ENCODE measurements at places on chromosomes 3 and 15.

DNA sequence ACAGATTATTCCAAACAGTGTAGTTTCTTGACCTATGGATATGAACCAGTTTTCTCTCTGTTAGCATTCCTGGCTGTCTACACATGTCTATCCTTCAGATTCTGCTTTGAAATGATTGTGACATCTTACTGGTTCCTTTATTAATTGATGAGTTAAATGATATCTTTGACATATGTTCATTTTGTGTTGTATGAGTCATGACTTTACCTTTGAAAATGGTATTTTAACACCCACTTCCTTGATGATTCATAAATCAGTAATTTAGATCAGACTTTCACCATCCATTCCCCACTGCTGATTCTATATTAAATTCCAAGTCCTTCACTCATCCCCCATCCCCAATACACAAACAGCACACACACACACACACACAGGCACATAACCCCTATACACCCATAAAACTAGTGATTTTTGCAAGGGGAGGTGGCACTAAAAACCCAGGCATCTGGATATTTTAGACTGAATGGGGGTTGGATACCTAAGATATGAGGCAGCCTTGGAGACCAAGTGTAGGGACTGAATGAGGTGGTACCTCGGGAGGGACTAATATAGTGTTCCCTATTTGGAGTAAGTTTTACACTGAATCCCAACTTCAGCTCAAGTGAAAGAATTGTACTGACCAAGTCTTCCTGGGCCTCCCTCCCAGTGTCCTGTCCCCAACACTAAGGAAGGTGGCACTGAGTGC is 9.7 kb downstream of the CCK start:
- no peak for DNase-seq

DNA sequence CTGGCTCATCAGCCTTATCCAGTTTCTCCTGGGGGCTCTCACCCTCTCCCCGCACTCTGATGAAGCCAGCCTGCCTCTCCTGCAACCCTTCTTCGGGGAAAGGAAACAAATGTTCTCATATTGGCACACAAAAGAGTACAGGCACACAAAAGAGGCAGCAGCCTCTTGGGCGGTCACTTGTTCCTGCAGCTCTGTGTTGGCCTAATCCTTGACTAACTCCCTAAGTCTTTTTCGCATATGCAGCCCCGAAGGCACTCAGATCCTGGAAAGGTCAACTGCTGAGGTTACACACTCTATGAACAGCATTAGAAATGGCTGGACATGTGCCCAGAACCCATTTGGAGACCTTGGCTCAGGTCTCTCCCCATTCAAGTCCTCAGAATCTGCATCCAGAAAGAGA is 7.4 kb upstream of the CAMP start:
- no peak for DNase-seq

- no peak for DNase-seq
Measured at GRCh38 chr15:41782371-41783282, 8.3 kb downstream of the MAPKBP1 start.

DNA sequence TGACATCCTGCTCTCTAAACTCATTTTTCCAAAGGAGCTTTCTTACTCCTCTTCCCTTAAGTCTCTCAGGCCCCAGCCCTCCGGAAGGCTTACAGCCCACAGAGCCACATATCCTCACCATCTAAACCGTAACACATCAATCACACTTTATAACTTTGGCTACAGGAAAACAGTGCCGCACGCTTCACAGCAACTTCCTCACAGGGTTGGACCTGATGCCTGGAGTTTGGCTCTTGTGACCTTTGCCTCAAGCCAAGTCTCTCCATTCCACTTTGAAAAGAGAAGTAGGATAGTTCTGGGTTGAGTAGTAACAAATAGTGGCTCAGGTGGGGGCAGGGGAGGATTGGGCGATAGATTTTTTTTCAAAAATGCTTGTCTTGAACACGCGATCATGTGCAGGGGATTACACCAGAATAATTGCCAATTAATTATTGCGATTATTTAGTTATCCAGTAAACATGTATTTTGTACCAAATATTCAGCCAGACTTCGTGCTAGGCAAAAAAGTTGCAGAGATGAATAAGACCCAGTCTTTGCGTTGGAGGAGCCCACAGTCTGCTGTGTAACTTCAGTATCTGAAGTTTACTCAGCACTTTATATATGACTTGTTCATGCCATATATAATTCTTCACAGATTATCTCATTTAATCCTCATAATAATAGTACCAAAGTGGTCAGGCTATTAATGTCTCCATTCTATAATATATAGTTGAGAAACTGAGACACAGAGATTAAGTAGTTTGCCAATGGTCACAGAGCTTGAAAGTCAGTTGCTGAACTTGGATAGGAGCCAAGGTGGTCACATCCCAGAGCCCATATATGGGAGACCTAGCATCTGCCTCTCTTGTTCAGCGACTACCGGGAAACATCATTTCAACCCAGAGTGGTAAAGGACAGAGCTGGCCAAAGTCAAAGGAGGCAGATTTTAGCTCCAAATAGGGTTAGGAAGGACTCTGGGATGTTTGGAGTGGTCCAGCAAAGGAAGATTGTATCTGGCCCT is 2.4 kb upstream of the ETV5 start:
- no peak for DNase-seq

DNA sequence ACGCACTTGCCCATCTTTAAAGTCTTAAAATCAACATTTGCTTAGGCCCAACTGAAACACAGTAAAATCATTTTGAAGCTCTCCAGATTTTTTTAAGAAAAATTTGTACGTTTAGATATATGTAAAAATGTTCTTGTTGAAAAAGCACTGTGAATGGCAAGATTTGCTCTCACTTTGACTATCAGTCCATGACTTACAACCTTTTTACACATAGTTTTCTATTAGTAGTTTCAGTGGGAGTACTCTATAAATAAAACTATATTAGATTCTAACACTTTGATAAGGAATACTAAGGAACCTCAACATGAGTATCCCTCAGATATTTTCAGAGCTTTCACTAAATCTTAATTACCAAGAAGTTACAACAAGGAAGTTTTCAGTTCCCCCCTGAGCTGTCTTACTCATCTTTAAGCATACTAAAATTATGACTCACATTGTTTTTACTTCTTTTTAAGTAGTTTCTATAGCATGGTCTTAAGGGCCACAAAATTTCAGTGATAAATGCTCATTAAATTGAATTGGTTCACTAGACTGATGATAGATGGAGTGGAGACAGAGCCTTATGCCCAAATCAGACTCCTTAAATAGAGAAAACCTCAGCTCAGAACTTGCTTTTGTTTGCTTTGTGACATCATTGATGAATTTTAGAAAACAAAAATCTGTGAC is 31.6 kb upstream of the RAP2B start:
- no peak for DNase-seq

GRCh38 chr15:25710184-25710583 is 152.9 kb downstream of the ATP10A start:
- no peak for DNase-seq

DNA sequence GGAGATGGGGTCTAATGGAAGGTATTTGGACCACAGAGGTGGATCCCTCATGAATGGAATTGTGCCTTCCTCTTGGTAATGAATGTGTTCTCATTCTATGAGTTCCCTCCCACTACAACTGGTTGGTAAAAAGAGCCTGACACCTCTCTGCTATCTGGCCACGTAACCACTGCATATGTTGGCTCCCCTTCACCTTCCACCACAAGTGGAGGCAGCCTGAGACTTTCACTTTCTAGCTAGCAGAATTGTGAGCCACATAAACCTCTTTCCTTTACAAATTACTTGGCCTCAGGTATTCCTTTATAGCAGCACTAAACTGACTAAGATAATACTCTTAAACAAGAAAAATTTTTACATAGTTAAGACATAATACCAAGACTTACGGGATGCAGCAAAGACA is 155.3 kb downstream of the NR1I2 start:
- no peak for DNase-seq

GRCh38 chr3:114274929-114275328 is 18.9 kb upstream of the TIGIT start:
- DNase-seq, result no peak

DNA sequence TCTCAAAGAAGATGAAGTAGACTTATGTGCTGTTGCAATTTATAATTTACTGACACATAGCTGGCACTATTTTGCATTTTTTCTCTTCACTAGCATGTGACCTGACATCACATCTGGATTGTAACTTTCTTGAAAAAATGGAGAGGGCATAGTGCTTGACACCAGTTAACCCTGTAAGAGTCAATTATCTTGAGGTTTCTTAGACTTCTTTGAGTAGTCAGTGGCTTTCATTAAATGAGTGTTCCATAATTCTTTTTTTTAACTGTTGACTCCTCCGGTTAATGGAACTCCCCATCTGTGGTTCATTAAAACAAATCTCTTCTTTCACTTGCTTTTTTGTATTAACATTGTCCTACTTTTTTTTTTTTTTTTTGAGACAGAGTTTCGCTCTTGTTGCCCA is 16.9 kb upstream of the PRKCI start:
- no peak for DNase-seq

GRCh38 chr3:89562373-89562772 is 455.0 kb downstream of the EPHA3 start:
- no peak for DNase-seq

DNA sequence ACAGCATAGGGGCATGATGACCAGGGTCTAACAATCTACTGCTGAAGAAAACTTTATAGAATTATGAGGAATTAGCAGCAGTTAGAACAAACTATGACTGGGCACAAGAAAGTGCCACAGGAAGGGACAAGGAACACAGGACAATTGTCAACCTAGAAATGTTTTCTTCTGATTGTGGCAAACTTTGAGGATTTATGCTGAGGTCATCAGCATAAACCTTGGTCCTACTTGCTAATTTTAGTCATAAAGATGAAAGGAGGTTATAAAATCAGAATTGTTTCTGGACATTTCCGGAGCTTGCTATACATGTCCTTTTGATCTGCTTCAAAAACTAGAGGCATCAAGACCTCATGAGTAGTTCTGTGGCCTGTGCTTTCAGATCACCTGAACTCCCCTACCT is 446.6 kb upstream of the THBS1 start:
- DNase-seq, result no peak

GRCh38 chr15:62413153-62413552 is 248.1 kb upstream of the C2CD4B start:
- DNase-seq, result no peak

- DNase-seq, result no peak
Measured at GRCh38 chr15:42038401-42038800, 17.6 kb upstream of the PLA2G4E start.

GRCh38 chr3:64262574-64263114 is 37.4 kb upstream of the PRICKLE2 start:
- no peak for DNase-seq

DNA sequence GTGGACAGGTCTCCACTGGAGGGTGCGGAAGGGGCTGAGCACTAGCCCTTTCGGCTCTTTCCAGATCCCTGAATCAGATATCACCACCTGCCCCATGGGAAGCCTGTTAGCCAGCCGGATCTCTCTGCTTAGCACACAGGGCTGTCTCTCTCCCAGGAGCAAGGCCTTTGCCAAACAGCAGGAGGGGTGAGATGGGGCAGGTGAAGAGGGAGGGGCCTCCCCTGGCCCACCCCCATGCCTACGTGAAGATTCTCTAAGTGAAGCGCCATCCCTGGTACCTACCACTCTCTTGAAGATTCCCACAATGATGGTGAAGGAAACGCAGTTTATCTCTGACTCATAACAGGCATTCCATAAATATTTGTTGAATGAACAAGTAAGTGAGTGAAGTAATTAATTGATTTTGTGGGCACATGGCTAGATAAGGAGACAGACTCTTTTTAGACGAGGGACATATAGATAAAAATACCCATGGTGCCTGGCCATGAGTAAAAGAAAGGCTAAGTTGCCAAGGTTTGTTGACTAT is 19.6 kb upstream of the HCN4 start:
- no peak for DNase-seq

DNA sequence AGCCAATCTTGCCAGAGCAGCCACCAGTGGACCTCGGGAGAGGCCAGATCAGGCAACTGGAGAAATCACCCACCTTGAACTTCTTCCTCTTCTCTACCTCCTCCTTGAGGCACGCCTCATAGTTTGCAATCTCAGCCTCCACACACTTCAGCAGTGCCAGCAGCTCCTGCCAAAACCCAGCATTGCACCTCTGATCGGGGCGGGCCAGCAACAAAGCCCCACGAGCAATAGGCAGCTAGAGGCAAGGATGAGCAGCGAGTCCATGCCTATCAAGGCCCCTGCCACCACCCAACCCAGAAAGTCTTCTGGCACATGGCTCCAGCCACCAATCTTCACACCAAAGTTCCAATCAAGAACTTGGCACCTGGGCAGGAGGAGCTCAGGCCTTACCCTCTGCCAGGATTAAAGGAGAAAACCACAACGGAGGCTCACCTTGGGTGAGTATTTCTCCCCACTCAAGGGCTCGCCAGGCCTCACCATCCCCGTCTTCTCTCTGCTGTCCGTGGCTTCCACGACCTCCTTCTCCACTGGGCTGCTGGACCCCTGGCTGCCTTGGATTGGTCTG is 42.1 kb downstream of the SEMA3G start:
- no peak for DNase-seq

- DNase-seq, result no peak
Measured at GRCh38 chr3:107975529-107976201, 115.2 kb downstream of the CD47 start.

GRCh38 chr15:80984856-80985255 is 4.8 kb downstream of the MESD start:
- no peak for DNase-seq

- no peak for DNase-seq
Measured at GRCh38 chr3:120503727-120504616, 53.2 kb upstream of the FSTL1 start.

DNA sequence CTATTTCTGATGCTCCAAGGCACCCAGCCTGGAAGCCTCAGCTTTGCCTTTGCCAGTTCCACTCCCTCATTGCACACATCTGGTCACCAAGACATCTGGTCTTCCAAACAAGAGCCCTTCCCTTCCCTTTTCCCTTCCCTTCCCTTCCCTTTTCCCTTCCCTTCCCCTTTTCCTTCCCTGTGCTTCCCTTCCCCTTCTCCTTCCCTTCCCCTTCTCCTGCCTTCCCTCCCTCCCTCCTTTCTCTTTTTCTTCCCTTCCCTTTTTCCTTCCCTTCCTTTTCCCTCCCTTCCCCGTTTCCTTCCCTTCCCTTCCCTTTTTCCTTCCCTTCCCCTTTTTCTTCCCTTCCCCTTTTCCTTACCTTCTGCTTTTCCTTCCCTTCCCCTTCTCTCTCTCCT is 2.4 kb upstream of the CGNL1 start:
- no peak for DNase-seq

GRCh38 chr3:23832523-23832922 is 26.8 kb downstream of the UBE2E1 start:
- DNase-seq, result no peak

- no peak for DNase-seq
Measured at GRCh38 chr3:31288641-31289100, 244.1 kb upstream of the STT3B start.

All from NCI-H187 (cell line).